CD4-positive, alpha-beta T cell treated with Interleukin-15 for 4 hours (primary cell): ENCODE measurements at places on chromosomes 7 and 10.

- no peak for DNase-seq
These were observed 203.7 kb downstream of the DIP2C start for GRCh38 chr10:485776-486175.

GRCh38 chr10:126216632-126216961, 171.7 kb downstream of the ADAM12 start:
- DNase-seq: no peak

DNA sequence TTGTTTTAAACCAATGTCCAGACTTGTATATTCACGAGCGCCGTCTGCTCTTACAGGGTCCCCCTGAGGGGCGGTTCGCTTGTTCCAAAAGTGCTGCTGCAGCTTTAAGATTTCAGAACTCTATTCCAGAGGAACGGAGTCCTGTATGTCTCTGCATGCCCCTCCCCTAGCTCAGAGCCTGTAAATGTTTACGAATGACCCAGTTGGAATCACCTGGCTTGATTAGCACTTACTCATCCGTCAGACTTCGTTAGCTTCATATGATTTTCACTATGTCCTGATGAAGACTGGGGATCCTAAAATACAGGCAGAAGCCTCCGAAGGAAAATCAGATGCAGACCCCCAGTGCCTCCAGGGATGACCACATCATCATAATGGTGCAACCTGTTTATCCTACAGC, 4.5 kb upstream of the CHST15 start:
- DNase-seq: no peak

GRCh38 chr7:157432541-157432956, 95.7 kb downstream of the DNAJB6 start:
- DNase-seq: no peak

DNA sequence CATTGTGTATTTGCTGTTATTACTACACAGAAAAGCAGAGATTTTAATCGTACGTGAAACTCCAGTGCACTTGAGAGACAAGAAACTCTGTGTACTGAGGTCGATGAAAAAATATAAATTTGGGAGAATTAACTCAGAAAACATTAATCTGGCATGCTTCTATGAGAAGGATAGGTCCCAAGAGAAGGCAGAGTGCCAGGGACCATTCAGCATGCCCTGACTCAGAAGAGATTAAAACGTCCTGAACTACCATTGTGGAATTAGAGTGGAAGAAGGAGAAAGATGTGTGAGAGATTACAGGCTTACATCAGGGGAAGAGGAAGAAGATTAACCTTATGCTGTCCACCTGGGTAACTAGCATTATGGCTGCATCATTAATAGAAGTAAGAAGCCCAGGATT, 72.4 kb downstream of the REEP3 start:
- no peak for DNase-seq

DNA sequence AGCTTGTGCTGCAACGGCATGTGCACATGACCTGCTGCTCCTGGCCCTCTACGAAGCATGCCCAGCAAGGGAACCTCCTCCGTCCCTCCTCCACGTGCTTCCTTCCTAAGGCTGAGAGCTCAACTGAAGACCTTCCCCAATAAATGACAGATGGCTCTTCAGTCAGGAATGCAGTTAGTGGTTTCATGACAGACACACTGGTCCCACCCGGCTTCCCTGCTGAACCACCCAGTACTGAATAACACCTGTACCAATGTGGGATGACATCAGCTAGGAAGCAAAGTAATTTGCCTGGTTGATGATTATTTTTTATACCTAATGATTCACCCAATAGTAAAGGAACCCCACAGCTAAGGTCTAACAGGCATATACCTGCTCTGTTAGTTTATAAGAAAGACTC, 69.1 kb downstream of the SCRN1 start:
- DNase-seq: no peak
